ENCODE measurements at places on chromosomes 11 and 22.

- no peak for DNase-seq
Observed at GRCh38 chr11:84886344-84886743, 740.8 kb downstream of the DLG2 start.

GRCh38 chr11:119376197-119376847, 5.2 kb downstream of the USP2 start:
- DNase-seq = no peak

GRCh38 chr22:22955866-22956535, 68.4 kb downstream of the IGLL5 start:
- DNase-seq = peak; percentile 54

DNA sequence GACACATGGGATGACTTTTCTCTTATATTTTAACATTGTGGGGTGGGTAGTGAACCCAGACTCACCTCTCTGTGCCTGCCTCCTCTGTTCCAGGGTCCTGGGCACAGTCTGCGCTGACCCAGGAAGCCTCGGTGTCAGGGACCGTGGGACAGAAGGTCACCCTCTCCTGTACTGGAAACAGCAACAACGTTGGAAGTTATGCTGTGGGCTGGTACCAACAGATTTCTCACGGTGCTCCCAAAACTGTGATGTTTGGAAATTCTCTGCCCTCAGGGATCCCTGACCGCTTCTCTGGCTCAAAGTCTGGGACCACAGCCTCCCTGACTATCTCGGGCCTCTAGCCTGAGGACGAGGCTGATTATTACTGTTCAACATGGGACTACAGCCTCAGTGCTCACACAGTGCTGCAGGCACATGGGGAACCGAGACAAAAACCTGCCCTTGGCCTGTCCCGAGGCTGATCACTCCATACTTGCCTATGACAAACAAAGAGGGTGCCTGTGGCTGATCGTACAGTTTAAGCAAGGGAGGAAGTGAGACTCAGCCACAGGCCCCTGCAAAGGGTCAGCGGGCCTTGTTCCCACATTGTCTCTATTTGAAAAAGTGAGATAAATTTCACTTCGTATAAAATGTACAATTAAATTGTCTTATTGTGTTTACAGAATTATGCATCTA, 43.7 kb upstream of the TOP3B start:
- no peak for DNase-seq

DNA sequence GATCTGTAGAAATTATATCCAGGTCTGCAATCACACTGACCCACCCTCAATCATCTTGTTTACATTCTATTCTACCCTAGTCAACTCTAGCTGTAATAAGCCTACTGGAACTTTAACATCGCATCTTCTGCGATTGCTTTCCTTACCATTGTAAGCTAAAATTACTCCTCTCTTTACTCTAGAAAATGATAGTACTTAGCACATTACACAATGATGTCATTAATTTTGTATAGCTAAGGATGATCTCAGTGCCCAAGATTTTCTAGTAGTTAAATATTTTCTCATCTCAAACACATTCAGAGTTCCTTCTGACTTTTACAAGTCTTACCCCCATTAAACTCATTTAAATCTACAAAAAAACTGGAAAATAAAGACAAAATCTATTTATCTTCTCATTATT, 39.6 kb upstream of the CTSC start:
- no peak for DNase-seq

DNA sequence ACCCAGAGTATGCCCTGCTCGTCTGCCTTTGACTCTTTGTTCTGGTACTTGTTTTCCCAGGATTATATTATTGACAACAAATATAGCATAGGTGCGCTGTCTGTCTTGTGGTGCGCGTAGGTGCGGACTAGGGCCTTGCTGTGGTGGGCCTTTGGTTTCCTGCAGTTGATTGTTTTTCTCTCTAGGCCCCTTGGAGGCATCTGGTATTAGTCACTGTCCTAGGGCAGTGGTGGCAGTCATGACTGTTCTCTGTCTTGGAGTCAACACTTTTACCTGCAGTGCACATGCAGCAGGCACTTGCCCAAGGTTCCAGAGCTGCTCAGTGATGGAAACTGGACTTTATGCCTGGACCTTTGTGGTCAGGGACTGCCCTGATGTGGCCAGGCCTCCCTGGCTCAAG, 18.6 kb downstream of the PPP6R2 start:
- no peak for DNase-seq

GRCh38 chr11:120067438-120068113, 70.3 kb downstream of the TRIM29 start:
- DNase-seq = no peak

DNA sequence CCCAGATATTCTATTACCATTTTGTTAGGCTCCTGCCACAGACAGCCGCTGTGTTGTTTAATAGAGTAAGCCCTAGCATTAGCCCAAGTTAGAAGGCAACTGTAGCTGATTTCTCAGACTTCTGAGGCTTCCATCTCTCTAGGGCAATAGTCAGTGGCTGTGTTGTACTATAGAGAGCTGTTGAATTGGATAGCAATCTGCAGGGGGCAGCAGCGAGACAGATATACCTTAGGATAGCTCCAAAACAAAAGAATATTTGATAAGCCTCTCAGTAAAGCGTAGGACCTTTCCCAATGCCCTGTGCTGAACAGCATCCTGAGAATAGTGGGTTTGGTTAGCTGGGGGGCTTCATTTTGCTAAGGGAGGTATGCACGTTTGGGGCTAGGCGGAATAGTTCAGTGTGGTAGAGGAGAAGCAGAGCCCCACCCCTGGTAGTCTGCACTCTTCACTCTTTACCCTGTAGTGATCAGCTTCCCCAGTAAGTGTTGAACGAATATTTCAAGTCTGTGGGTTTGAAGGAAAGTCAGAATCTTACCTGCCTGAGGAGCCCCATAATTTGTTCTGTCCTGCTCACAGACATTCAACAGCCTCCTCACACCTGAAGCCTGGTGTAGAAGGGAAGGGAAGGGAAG, 515.1 kb downstream of the INSC start:
- no peak for DNase-seq

GRCh38 chr22:49936018-49936972, 17.9 kb downstream of the CRELD2 start:
- DNase-seq = peak; percentile 96

GRCh38 chr11:76313913-76314740, 66.8 kb downstream of the THAP12 start:
- no peak for DNase-seq

DNA sequence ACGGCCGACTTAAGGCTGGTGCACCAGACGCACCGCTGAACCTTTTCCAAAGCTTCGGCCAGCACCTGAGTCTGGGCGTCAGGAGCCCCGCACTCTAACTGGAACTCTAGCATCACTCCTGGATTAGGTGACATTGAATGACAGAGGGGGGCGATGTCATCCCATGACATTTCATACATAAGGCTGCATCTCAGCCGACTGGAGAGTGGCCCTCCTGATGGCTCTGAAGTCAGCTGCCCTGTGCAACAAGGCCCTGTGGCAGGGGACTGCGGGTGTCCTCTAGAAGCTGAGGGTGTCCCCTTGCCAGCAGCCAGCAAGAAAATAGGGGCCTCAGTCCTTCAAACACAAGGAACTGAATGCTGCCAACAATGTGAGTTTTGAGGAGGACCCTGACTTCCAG, 10.1 kb upstream of the FADS3 start:
- no peak for DNase-seq

DNA sequence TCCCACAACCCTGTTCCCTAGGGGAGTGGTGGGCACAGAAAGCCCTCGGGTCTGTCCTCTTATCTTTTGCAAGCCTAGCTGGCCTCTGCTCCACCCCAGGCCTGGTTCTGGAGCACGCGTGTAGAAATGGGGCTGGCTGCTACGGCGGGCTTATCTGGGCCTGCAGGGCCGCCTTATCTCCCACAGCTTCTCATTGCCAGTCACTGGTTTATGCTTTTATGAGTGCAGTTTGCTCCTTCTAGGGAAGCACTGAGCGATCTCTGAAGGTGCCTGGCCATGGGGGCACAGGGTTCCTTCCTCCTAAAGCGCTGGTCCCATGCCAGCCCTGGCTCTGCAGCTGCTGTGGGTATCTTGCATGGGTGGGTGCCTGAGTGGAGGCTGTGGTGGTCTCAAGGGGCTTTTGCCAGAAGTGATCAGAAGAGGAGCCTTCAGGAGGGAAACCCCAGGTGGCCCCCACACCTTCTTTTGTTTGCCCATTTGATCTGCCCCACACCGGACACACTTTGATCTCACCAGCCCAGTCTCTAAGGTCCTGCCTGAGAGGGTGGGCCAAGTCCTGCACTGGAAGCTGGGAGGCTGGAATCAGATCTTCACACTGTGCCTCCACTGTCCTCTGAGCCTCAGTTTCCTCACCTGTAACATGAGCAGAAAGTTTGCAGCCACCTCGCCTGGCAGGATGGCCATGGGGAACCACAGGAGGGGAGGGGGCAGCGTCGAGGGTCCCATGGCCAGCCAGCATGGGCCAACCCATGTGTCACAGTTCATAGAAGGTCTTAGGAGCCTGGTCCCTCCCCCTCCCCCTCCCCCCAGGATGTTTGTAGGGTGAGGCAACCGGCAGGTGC, 86.6 kb upstream of the FGF3 start:
- no peak for DNase-seq

GRCh38 chr11:58787903-58788302, 56.2 kb upstream of the GLYAT start:
- DNase-seq = no peak

DNA sequence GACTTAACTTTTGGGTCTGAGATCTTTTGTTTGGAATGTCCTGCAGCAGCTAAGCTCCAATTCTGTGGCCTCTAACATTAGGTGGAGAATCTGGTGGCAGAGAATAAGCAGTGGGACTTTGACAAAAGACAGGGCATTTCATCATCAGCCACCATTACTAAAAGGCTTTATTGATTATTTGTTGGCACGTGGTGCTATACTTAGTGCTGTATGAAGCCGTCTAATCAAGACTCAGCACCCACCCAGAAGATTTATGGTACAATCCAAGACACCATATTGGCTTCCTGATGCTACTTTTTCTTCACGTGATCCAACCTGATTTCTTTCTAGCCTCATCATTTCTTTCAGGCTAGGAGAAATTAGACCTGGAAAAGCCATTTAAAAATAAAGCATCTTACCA, 80.7 kb upstream of the GRAMD1B start:
- DNase-seq = no peak

DNA sequence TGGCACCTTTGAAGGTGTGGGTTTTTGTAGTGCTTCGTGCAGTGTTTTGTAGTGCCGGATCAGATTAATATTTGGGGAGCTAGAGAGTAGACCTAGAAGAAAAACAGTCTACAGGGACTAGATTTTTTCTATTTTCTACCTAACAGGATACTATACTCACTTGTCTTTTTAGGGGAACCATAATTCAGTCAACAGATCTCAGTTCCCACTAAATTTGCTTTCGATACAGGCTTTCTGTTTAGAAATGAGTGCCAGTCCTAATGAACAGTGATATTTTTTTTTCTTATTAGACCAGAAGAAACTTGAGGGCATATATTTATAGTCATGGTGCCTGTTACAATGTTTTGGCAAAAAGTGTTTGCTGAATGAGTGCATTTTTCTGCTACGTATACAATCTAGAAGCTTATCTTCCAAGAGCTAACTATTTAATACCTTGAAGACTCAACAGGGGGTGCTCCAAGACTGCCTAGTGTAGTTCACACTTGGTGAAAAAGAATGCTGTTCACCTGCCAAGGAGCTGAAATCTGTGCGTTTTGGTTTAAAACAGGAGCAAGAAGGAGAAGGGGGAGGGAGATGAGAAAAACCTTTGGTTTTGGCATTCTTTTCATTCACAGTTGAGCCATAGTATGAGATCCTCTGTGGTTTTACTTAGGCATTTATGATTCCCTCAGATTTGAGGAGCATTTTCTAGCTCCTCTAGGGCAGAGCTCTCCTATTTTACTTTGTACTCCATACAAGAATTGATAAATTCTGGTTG, 44.9 kb upstream of the VSTM5 start:
- DNase-seq = no peak

DNA sequence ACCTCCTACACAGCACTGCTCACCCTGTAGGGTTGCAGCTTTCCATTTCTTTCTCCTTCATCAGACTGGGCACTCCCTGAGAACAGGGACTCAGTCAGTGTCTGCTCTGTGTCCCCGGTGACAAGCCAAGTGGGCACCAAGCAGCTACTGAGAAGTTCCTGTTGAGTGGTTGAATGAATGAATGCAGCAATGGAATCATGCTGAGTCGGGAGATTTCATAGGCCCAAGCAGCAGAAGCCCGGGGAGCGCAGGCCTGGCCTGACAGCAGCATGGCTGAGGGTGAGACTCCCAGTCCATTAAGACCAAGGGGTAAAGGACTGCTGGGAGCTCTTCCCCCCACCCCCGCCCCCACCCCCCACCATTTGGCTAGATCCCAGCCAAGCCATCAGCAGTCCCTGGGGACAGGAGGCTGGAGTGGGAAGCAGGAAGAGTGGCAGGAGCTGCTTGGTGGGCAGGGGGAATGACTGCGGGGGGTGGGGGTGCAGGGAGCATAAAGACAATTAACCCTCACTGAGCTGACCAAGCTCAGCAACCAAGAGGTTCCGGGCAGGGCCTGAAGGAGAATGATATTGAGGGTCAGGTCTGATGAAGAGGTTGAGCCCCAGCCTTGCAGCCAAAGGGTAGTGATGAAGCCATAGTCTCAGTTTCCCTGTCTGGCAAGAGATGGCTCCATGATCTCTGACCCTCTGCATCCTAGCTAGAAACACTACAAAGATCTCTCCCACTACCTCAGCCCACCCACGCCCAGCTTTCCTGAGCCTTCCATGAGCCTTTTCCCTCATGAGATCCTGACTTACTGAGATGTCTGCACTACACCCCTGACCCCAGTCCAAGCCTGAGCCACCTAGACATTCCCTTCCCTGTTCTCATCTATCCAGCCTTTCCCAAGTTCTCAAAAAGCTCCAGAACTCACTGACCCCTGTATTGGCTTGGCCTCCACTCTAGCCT, 2.8 kb downstream of the PDE2A start:
- DNase-seq = no peak

DNA sequence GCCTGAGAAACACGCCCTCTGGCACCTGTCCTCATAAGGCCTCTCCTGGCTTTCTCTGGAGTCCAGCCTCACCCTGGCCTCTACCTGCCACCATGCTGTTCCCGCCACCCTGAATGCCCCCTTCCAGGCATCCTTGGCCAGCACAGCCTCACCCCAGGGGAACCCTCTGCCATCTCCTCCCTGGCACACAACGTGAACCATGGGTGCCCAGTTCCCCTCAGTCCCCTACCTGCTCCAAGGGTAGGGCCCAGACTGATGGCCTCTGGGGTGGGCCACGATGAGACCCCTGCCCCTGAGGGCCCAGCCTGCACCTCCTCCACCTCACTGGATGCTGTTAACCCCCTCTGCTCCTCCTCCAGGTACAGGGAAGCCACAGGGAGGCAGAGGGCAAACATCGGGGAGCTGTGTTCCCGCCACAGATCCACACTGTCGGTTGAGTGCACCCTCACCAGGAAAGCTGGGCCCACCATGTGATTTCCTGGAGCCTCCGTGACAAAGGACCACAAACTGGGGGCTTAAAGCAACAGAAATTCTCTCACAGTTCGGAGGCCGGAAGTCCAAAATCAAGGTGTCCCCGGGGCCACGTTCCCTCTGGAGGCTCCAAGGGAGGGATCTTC, 169.6 kb downstream of the BRD1 start:
- DNase-seq = no peak
